PC-9 (cell line): ENCODE measurements at places on chromosomes 5 and 9.

DNA sequence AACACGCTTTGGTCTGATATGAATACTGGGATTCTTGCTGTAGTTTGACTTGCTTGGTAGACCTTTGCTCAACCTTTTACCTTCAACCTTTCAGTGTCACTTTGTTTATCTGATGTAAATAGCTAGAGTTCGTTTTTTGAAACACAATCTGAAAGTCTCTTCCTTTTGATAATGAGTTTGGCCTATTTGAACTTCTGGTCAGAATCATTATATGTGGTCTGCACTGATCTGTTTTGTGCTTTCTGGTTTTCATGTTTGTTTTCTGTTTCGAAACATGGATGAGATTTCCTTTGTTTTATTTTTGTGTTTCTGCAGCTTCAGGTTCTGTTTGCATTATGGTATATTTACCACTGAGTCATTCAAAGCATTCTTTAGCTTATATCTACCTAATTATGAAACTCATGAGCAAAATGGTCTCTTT is 217.5 kb downstream of the GABBR2 start:
- peak overlapping the region; percentile 68 for H3K27ac ChIP-seq
- H3K4me1 ChIP-seq: peaks cover 60% of the 10 kb centered on the region
- H3K4me3 ChIP-seq: no peak overlapping the region

- no peak overlapping the region for H3K4me3 ChIP-seq
- no peak overlapping the region for H3K27ac ChIP-seq
- no peak for DNase-seq
- H3K36me3 ChIP-seq: no peaks in the 10 kb centered on the region
- H3K4me1 ChIP-seq: no peaks in the 10 kb centered on the region
- H3K27me3 ChIP-seq: no peaks in the 10 kb centered on the region
Observed at GRCh38 chr5:58703925-58704555, 121.2 kb downstream of the RAB3C start.

GRCh38 chr5:87354496-87354895 is 58.2 kb downstream of the CCNH start:
- H3K27me3 ChIP-seq: no peaks in the 10 kb centered on the region
- H3K36me3 ChIP-seq: peaks cover 9% of the 10 kb centered on the region; the same call in 1 of the 2 replicates
- H3K4me1 ChIP-seq: no peaks in the 10 kb centered on the region

DNA sequence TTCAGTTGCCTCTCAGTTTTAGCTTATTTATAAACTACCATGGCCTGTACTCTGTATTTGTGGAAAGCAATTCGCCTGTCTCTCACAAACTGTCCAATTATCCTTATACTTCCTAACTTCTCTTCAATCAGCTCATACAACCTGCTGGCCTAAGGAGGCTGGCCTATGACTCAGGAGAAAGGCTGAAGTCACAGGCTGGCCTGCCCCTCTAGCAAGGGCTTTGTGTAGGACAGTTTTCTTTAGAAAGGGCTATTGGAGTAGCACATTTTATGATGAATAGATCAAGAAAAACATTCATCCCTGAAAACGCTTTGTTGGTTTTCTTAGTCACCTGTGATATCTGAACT is 988.7 kb upstream of the ARRDC3 start:
- no peaks in the 10 kb centered on the region for H3K4me1 ChIP-seq
- H3K36me3 ChIP-seq: no peaks in the 10 kb centered on the region
- H3K27ac ChIP-seq: no peak overlapping the region
- DNase-seq: no peak
- no peaks in the 10 kb centered on the region for H3K27me3 ChIP-seq

GRCh38 chr5:180535573-180535972 is 41.4 kb downstream of the CNOT6 start:
- H3K27me3 ChIP-seq: no peaks in the 10 kb centered on the region
- H3K36me3 ChIP-seq: no peaks in the 10 kb centered on the region; the same call in 1 of the 2 replicates
- no peak overlapping the region for H3K27ac ChIP-seq

GRCh38 chr9:105458404-105458803 is 10.6 kb downstream of the FSD1L start:
- H3K4me1 ChIP-seq: no peaks in the 10 kb centered on the region
- no peaks in the 10 kb centered on the region for H3K36me3 ChIP-seq
- H3K27me3 ChIP-seq: no peaks in the 10 kb centered on the region

- no peak overlapping the region for H3K27ac ChIP-seq
- peaks cover 31% of the 10 kb centered on the region for H3K4me1 ChIP-seq
- no peaks in the 10 kb centered on the region for H3K36me3 ChIP-seq
- H3K4me3 ChIP-seq: no peak overlapping the region
- no peak for DNase-seq
Observed at GRCh38 chr5:172424808-172425207, 29.5 kb downstream of the SH3PXD2B start.

GRCh38 chr5:82072138-82072537 is 100.3 kb downstream of the ATG10 start:
- H3K4me3 ChIP-seq: no peak overlapping the region
- DNase-seq: no peak

- H3K4me1 ChIP-seq: no peaks in the 10 kb centered on the region
- no peaks in the 10 kb centered on the region for H3K36me3 ChIP-seq
- no peaks in the 10 kb centered on the region for H3K27me3 ChIP-seq
- no peak for DNase-seq
- no peak overlapping the region for H3K27ac ChIP-seq
Observed at GRCh38 chr5:147751156-147751830, 31.2 kb downstream of the JAKMIP2 start.

DNA sequence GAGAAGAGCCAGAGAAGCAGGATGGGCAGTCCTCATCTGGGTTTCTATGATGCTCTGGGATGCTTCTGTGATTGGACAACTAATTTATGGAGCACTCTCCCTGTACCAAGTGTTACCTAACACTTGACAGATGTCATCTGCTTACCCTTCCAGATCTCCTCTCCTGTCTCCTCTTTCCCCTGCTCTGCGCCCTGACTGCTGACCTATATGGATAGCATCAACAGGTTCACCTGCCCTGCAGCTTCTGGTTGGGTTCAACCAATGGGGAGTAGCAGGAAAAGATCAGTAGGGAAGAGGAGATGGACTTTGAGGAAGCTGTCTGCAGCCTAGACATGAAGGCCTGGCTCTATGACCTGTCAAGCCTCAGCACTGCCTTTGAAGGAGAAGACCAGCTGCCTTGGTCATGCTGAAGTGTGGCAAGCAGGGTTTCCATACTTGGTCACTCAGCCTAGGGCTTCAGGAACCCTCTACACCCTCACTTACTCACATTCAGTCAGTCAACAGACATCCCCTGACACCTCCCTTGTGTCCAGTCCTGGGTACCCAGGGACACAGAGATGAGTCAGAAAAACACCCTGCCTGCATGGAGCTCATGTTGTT is 11.3 kb upstream of the P4HA2 start:
- DNase-seq: no peak
- peaks cover 10% of the 10 kb centered on the region for H3K4me1 ChIP-seq
- no peaks in the 10 kb centered on the region for H3K27me3 ChIP-seq
- H3K36me3 ChIP-seq: no peaks in the 10 kb centered on the region
- no peak overlapping the region for H3K4me3 ChIP-seq

- H3K4me3 ChIP-seq: no peak overlapping the region
- H3K4me1 ChIP-seq: no peaks in the 10 kb centered on the region
- H3K27me3 ChIP-seq: no peaks in the 10 kb centered on the region
- H3K36me3 ChIP-seq: no peaks in the 10 kb centered on the region
- DNase-seq: no peak
Observed at GRCh38 chr9:116491219-116491618, 195.9 kb upstream of the TRIM32 start.

DNA sequence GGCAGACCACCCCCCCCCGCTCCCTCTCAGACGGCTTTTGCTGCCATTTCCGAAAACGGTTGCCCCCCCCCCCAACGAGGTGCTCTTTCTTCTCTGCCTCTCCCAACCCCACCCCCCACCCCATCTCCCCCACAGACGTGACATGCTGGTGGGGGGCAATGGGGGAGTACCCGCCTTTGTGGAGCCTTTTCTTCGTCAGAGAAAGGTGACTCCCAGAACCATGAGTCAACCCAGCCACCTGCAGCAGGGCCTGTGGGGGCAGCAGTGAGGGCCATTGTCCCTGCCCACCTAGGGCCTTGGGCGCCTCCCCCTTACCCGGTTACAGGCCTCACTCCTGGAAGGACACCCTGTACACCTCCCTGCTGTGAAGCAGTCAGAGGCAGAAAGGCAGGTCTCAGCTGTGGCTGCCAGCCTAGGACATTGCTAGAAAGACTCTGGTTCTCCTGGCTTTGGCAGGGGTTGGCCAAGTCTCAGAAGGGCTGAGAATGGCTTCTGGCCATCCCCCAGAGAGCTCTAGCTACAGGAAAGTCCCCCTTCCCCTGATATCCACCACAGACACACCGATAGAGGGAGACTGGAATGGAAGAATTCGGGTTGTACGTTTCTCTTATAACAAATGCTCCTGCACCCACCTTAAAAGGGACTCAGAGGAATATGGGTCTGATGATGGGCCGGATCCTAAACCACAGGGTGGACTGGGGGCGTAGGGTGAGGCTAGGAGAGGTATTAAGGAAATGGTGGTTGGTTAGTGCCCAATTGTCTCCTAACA is 2.2 kb downstream of the DNAJB5 start:
- H3K27me3 ChIP-seq: no peaks in the 10 kb centered on the region
- no peaks in the 10 kb centered on the region for H3K36me3 ChIP-seq
- peak; percentile 23 for DNase-seq
- no peak overlapping the region for H3K4me3 ChIP-seq
- H3K4me1 ChIP-seq: peaks cover 17% of the 10 kb centered on the region; the same call in 1 of the 2 replicates

- H3K4me1 ChIP-seq: no peaks in the 10 kb centered on the region
- no peaks in the 10 kb centered on the region for H3K36me3 ChIP-seq
- no peak overlapping the region for H3K4me3 ChIP-seq
- no peak overlapping the region for H3K27ac ChIP-seq
Observed at GRCh38 chr9:17938035-17938655, 359.3 kb downstream of the SH3GL2 start.
